ENCODE measurements at places on chromosomes 3 and 15.

- DNase-seq: no peak
These were observed 62.1 kb downstream of the ETV5 start for GRCh38 chr3:186046838-186047237.

DNA sequence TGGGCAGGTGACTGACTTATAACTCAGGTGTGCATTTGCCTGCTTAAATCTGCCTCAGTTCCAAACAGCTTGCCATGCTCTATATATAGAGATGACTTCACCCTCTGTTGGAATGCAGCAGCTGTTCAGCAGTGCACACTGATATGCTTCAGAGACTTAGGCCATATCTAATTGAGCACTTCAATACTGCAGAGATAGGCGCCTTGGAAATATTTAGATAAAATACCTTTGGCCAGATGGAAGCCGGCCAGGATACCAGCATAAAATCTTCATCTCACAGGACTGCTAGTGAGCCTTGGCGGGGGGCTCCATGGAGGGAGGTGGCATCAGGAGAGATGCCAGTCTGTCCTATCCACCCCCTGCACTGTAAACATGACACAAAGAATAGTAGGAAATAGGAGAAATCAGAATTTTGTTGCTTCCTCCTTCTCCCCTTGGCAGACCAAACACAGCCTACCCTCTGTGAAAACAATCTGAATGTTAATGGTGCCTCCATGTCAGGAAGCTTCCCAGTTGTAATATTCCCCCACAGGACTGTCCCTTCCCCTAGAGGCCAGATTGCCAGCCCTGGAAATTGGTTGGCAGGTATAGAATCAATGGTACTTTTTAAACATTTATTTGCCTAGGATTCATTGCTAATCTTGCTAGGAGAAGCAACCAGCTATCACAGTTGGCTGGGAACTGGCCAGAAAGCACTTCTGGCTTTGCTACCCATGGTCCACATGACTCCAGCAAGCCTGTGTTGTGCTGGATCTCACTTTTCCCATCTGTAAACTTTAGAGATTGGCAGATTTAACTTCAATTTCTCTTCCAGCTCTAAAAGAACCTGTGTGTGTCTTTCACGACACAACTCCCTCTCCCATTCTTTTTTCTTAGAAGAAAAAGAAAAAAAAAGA is 215.5 kb upstream of the KCNMB2 start:
- no peak for DNase-seq

DNA sequence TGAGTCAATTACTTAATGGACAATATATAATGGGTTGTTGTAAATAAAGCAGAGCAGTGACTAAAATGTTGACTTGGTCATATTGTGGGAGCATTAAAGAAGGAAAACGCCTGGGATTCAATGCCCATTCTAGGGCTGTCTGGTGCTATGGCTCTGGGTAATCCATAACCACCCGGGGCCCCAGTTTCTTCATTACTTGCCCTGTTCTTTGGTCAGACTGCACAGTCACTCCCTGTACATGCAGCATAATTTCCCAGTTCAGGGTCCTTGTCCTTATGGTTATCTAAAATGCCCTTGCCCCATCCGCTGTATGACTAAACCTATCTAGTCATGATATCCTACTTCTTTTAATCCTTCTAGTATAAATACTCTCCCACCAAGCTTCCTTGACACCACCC is 27.5 kb upstream of the DENND4A start:
- no peak for DNase-seq

GRCh38 chr3:14875411-14876175 is 56.8 kb downstream of the FGD5 start:
- DNase-seq: no peak

- DNase-seq: no peak
These were observed 495.3 kb upstream of the RASGRP1 start for GRCh38 chr15:39059917-39060316.

GRCh38 chr3:152319831-152320617 is 51.3 kb downstream of the MBNL1 start:
- no peak for DNase-seq

DNA sequence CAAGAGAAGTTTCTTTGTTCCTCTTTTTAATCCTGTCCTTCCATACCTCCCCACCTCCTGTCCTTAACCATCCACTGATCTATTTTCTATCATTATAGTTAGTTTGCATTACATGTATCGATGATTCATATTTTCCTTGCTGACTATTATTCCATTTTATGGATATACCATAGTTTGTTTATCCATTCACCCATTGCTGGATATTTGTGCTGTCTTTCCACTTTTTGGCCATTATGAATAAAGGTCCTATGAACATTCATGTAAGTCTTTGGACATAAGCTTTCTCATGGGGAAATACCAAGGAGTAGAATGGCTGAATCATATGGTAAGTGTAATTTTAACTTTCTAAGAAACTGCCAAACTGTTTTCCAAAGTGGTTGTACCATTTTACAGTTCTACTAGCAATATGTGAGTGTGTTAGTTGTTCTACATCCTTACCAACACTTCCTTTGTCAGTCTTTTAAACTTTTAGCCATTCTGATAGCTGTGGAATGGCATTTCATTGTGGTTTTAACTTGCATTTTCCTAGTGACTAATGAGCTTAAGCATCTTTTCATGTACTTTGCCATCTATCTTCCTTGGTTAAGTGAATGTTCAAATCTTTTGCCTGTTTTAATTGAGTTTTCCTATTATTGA is 11.7 kb downstream of the ATP6V1A start:
- DNase-seq: no peak

DNA sequence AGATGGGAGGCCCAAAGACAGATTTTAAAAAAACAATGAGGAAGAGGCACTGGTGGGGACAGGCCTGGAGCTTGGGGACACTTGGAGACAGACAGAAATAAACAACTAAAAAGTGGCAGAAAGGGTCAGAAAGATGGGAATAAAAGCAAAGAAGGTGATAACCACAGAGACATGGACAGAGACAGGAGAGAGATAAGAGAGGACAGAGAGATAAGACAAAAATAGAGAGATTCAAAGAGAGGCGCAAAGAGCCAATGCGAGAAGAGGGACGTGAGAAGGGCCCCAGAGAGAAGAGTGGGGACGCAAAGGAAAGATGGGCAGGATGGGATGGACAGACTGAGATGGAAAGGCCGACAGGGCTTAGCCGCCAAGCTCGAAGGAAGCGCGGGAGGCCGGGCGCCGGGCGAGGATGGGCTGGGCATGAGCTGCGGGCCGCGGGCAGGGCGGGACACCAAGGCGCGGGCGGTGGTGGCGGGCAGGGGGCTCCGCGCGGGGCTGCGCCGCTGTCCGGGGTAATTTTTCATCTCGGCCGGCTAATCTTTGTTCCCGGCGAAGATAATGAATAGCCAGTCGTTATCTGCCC is 3.1 kb upstream of the GATA2 start:
- DNase-seq: no peak

DNA sequence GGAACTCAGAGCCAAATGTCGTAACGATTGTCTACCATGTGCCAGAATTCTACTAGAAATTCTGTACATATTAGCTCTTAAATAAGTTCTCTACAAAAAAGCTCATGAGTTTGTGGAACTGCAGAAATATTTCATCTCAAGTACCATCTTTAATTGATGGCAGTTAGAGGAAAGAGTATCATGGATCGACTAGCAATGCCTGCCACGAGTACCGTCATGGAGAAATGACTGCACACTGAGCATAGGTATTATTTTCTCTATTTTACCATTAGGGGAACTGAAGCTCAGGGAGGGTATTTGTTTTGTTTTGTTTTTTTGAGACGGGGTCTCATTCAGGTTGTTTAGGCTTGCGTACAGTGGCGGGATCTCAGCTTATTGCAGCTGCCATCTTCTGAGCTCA is 2.8 kb downstream of the RPUSD3 start:
- DNase-seq: no peak

- no peak for DNase-seq
These were observed 114.3 kb upstream of the ARHGEF3 start for GRCh38 chr3:56915966-56916586.

DNA sequence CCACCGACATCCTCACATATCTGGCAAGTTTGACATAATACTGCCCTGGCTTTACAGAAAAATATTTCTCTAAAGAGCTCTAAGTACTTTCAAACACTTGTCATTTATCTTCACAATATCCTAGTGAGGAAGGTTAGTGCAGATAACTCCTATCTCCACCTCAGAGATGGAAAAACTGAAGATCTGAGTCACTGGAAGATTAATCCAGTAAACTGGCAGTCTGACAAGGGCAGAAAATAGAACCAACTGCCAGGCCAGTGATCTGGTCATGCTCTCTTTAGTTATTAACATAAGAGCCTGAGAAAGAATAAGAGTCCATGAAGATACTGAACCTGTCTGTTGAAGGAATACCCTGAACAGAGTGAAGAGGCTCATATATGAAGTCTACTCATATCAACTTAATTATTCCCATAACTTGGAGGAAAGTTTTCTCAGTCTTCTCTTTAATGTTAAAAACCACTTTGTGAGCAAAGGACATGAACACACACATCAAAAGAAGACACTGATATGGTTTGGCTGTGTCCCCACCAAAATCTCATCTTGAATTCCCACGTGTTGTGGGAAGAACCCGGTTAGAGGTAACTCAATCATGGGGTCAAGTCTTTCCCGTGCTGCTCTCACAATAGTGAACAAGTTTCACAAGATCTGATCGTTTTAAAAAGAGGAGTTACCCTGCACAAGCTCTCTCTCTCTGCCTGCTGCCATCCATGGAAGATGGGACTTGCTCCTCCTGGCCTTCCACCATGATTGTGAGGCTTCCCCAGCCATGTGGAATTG is 61.4 kb downstream of the GOLIM4 start:
- no peak for DNase-seq

GRCh38 chr3:15470261-15470660 is 42.9 kb downstream of the EAF1 start:
- no peak for DNase-seq

GRCh38 chr15:48084759-48085590 is 35.8 kb upstream of the SLC24A5 start:
- no peak for DNase-seq

- DNase-seq: no peak
These were observed 21.6 kb downstream of the RPL22L1 start for GRCh38 chr3:170848292-170848917.

- DNase-seq: no peak
These were observed 855.1 kb downstream of the ROBO1 start for GRCh38 chr3:78912687-78913086.

DNA sequence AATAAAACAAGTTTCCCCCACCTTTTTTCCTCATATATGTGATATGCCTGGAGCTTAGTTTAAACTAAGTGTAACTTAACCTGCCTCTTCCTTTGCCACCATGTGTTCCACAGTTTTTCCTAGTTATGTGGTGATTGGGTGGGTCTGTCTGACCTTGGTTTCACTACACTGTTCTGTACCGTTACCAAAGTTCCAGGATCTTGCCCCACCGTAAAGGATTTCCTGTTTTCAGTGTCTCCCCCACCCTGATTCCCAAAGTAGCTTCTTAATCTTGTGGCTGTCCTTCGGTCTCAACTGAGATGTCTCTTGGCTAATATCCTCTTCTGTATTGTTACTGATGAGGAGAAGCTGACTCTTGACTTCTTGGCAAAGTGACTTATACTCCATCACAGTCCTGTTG is 6.4 kb upstream of the MGA start:
- DNase-seq: no peak

- no peak for DNase-seq
These were observed 188.2 kb downstream of the MEGF11 start for GRCh38 chr15:66065325-66065724.

DNA sequence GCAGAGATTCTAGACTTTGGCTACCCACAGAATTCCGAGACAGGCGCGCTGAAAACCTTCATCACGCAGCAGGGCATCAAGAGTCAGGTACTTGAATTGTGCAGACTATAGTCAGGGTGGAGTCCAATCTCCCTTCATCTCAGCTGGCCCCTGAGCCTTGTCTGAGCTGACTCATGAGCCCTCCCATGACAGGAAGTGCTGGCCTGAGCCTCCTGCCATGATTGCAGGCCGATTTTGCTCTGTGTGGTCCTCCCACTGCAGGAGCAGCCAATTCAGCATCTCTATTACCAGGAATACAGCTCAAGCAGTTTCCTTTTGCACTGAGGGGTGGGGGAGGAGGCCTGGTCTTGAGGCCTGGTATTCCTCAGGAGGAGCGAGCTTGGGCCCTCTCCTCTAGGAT is 5.5 kb downstream of the AP2M1 start:
- DNase-seq: no peak

DNA sequence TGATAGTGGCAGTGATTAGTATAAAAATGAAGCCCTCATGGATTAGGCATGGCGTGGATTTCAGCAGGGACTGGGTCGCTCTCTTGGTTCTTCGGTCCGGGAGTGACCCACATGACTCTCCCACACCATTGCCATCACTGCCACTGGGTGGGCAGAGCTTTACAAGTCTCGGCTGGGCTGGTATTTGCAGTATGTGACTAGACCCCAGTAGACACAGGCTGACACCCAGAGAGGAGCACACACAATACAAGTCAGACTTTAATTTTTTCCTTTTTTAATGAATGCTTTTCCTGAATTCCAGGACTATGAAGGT is 1.5 kb downstream of the SV2B start:
- DNase-seq: no peak

DNA sequence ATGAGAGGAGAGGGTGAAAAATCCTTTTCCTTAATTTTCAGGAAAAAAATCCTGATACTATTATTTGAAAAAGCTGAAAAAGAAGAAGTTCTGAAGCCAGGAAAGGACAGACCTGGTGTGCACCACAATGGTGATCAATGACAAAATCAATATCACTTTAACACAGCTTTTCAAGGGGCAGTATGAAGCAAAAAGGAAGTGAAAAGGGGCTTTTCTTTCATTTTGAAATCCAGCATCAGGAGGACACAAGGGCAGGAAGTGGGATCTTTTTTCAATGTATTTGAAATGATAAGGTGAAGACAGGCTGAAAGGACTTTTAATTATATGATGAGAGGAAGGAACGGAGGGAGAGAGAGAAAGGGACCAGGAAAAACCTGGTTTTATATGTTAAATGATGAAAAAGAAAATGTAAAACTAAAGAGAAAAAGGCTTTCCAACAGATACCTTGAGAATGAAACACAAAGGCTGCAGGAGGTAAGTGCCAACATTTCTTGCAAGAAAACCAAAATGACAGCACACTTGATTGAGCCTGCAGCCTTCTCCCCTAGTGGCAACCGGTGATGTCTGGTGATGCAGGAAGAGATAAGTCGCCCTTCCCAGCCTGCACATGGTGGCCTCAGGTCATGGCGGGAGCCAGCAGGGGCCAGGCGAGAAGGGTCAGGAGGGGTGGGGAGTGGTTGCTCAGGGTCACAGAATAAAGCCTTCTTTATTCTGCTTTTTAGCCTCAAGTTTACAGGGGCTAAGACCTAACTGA is 236.7 kb upstream of the WNT5A start:
- no peak for DNase-seq

GRCh38 chr15:28167042-28167441 is 67.9 kb upstream of the OCA2 start:
- DNase-seq: no peak

- no peak for DNase-seq
These were observed 17.4 kb upstream of the AGTR1 start for GRCh38 chr3:148680289-148680688.

- DNase-seq: no peak
These were observed 507.8 kb downstream of the LPP start for GRCh38 chr3:188661806-188662205.
